Activated CD8-positive, alpha-beta T cell treated with anti-CD3 and anti-CD28 coated beads, Interleukin-2, amount 10 ng/mL, durations not matched to agents 7 days and 5 days (primary cell): ENCODE measurements at places on chromosomes 2 and 18. TPM values are rescaled to one million over a fixed set of nuclear protein-coding genes. Genes with fewer than 3 reads are reported as not detected.

FOXI3 gene
- total RNA-seq, result not detected

COL6A3 gene
- 0.10 TPM for total RNA-seq

SPEG gene
- total RNA-seq, result 11.6 TPM

LIMS4 gene
- total RNA-seq, result 0.78 TPM

KLHL14 gene
- total RNA-seq, result not detected

ALPI gene
- not detected for total RNA-seq

UGT1A5 gene
- total RNA-seq, result not detected

DNA sequence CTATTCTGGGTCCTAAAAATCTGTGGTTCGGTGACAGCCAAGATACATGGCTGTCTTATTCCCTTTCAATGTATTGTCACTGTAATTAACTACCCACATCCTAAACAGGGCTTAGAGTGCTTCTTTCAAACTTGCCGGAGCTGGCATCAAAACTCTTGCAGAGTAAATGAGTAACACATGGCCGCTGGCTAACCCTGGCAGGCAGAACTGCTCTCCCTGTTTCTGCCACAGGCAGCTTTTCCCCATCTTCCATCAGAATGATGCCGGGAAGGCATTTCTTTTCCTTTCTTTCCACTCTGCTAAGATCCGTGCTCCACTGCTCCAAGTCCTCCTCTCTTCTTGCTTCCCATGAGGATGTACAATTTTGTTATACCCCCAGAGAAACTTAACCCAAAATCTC is 54.8 kb upstream of the PTPRM start:
- H3K4me1 ChIP-seq, result no peaks in the 10 kb centered on the region
- no peak overlapping the region for H3K4me3 ChIP-seq
- no peak for DNase-seq
- no peaks in the 10 kb centered on the region for H3K27me3 ChIP-seq
- H3K36me3 ChIP-seq, result no peaks in the 10 kb centered on the region

DNA sequence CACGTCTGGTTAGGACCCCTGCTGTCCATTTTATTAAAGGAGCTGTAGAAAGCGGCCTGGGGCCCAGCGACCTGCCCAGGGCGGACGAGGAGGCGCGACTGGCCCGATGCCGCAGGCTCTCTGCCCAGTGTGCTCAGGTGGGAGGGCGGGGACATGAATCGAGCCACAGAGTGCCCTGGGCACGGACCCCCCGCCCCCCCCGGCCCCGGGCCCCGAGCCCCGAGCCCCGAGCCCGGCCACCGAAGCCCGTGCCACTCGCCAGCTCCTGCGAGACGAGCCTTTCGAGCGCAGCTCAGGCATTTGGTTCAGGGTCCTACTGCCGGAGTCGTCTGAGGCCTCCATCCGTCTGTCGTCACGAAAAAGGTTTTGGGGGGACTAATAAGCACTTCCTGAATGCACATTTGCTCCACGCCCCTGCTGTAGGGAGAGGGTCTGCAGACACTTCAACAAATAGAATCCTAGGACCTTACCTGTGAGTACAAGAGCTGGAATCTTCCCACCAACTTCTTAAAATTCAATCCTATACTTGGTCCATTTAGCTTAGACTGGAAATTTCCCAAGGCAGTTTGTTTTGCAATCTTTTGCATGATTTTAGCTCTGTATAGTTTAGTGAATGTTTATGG is 602 bp upstream of the ADAM17 start:
- H3K27me3 ChIP-seq, result no peaks in the 10 kb centered on the region
- peak overlapping the region; percentile 98 for H3K27ac ChIP-seq
- H3K4me3 ChIP-seq, result peak overlapping the region; percentile 99
- DNase-seq, result peak; percentile 54
- peaks cover 58% of the 10 kb centered on the region for H3K4me1 ChIP-seq

- no peak overlapping the region for H3K4me3 ChIP-seq
- H3K27ac ChIP-seq, result no peak overlapping the region
- H3K27me3 ChIP-seq, result no peaks in the 10 kb centered on the region
- no peak for DNase-seq
Measured at GRCh38 chr2:189659734-189660133, 1.5 kb upstream of the ASNSD1 start.

DNA sequence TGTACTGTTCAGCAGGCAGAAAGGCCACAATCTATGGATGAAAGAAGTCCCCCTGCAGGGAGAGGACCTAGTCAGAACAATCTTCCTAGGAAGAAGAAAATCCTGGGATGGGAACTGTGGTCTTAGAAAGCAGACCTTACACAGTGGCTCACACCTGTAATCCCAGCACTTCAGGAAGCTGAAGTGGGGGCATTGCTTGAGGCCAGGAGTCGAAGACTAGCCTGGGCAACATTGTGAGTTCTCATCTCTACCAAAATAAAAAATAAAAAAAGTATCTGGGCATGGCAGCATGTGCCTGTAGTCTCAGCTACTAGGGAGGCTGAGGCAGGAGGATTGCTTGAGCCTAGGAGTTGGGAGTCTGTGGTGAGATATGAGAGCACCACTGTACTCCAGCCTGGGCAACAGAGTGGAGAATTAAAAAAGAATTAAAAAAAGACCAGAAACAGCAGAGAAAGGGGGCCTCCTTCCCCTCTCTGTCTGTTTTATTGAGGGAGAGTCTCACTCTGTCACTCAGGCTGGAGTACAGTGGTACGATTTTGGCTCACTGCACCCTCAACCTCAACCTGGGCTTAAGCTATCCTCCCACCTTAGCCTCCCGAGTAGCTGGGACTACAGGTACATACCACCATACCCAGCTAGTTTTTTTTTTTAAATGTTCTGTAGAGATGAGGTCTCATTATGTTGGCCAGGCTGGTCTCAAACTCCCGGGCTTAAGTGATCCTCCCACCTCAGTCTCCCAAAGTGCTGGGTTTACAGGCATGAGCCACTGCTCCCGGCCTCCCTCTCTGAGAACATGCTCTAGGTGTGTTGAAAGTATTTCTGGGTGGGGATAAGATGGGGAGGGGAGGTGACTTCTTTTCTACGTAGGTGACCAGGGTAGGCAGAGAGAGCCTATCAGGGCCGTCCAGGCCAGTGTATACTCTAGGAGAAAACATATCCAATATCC is 7.4 kb downstream of the RHOB start:
- DNase-seq, result no peak
- H3K36me3 ChIP-seq, result no peaks in the 10 kb centered on the region
- no peak overlapping the region for H3K4me3 ChIP-seq
- no peaks in the 10 kb centered on the region for H3K4me1 ChIP-seq

DNA sequence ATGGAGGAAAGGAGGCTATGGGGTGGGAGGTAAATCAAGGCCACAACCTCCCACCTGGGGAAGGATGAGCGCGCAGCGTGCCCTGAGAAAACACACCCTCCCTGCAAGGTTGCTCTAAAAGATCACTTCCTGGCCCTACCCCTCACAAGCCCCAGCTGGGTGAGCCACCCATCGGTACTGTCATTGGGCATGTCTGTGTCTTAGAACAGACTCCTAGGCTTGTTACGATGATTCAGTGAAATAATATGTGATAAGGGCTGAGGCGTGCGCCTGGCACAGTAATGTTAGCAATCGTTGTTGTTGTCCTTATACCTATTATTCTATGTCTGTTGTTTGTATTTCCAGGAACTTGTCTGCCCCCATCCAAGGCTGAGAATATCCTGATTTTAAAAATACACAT is 175.1 kb downstream of the ZFP36L2 start:
- no peak overlapping the region for H3K27ac ChIP-seq
- H3K4me3 ChIP-seq, result no peak overlapping the region
- H3K27me3 ChIP-seq, result peaks cover 27% of the 10 kb centered on the region
- H3K36me3 ChIP-seq, result no peaks in the 10 kb centered on the region
- H3K4me1 ChIP-seq, result peaks cover 40% of the 10 kb centered on the region
- DNase-seq, result peak; percentile 42

- no peak for DNase-seq
- H3K27me3 ChIP-seq, result no peaks in the 10 kb centered on the region
- H3K4me1 ChIP-seq, result no peaks in the 10 kb centered on the region
Measured at GRCh38 chr2:150138587-150138986, 348.9 kb downstream of the RND3 start.

- no peak for DNase-seq
- no peaks in the 10 kb centered on the region for H3K36me3 ChIP-seq
- no peak overlapping the region for H3K27ac ChIP-seq
- H3K27me3 ChIP-seq, result peaks cover 10% of the 10 kb centered on the region
Measured at GRCh38 chr2:202185156-202185555, 53.2 kb downstream of the SUMO1 start.

GRCh38 chr18:47582093-47582492 is 330.6 kb upstream of the SKOR2 start:
- no peaks in the 10 kb centered on the region for H3K4me1 ChIP-seq
- no peak overlapping the region for H3K27ac ChIP-seq
- H3K36me3 ChIP-seq, result no peaks in the 10 kb centered on the region
- H3K27me3 ChIP-seq, result peaks cover 3% of the 10 kb centered on the region

GRCh38 chr2:143629340-143629739 is 500.1 kb downstream of the ARHGAP15 start:
- H3K4me3 ChIP-seq, result no peak overlapping the region
- DNase-seq, result no peak
- no peak overlapping the region for H3K27ac ChIP-seq
- H3K36me3 ChIP-seq, result peaks cover 74% of the 10 kb centered on the region
- H3K27me3 ChIP-seq, result no peaks in the 10 kb centered on the region

DNA sequence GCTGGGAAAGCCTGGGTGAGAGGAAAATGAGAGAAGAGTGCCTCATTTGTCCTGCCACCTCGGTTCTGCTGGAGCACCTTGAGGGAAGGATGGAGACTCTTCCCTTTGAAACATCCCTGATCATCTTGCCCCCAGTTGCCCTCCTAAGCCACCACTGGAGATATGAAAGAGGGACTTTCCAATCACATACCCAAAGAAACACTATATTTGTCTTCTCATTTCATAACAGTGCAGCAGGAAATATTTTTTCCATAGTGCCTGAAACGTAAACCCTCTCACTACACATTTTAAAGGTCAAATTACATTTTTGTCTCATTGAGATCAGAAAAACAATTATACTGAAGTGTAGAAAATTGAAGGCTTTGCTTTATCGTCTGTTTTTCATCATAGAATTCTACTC is 63.3 kb downstream of the KCTD18 start:
- H3K36me3 ChIP-seq, result peaks cover 20% of the 10 kb centered on the region
- H3K4me1 ChIP-seq, result no peaks in the 10 kb centered on the region
- no peak overlapping the region for H3K4me3 ChIP-seq
- DNase-seq, result no peak
- H3K27ac ChIP-seq, result no peak overlapping the region

DNA sequence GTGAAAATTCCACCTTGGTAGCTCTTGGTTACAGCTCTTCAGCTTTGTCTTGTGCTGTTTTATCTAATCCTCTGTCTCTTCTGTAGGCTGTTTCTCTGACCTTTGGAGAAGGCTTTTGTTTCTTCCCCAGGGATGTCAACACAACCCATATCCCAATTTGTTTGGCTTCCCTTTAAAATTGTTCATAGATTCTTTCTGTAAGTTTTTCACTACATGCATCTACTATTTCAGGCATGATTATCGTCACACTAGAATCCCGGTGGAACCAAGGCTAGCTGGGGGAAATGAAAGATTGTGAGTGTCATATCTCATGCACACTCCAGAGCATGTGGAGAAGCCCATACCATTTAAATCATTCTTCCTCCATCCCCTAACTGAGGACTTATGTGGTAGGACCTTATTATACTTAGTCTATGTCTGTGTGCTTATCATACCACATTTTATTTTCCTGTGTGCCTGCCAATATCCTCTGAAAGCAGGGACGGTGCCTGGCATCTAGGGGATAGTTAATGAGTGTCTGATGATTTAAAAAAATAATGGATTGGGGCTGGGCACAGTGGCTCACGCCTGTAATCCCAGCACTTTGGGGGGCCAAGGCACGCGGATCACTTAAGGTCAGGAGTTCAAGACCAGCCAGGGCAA is 59.9 kb downstream of the CRIM1 start:
- H3K36me3 ChIP-seq, result no peaks in the 10 kb centered on the region
- no peaks in the 10 kb centered on the region for H3K4me1 ChIP-seq
- H3K27ac ChIP-seq, result no peak overlapping the region
- no peak for DNase-seq

DNA sequence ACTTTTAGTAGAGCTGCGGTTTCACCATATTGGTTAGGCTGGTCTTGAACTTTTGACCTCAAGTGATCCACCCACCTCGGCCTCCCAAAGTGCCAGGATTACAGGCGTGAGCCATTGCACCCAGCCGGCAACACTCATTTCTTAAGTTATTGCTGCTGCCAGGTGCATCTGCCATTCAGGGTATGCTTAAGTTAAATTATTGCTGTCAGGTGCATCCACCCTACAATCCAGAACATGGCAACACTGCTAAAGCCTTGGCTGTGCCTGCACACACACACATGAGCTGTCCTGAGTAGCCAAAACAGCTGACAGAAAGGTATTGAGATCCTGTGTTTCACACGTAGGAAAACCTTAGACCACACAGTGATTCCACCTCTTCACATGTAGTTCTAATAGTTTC is 148.2 kb downstream of the FAM161A start:
- no peak for DNase-seq
- H3K27ac ChIP-seq, result no peak overlapping the region
- peaks cover 2% of the 10 kb centered on the region for H3K27me3 ChIP-seq
- H3K4me3 ChIP-seq, result no peak overlapping the region
- H3K4me1 ChIP-seq, result no peaks in the 10 kb centered on the region

DNA sequence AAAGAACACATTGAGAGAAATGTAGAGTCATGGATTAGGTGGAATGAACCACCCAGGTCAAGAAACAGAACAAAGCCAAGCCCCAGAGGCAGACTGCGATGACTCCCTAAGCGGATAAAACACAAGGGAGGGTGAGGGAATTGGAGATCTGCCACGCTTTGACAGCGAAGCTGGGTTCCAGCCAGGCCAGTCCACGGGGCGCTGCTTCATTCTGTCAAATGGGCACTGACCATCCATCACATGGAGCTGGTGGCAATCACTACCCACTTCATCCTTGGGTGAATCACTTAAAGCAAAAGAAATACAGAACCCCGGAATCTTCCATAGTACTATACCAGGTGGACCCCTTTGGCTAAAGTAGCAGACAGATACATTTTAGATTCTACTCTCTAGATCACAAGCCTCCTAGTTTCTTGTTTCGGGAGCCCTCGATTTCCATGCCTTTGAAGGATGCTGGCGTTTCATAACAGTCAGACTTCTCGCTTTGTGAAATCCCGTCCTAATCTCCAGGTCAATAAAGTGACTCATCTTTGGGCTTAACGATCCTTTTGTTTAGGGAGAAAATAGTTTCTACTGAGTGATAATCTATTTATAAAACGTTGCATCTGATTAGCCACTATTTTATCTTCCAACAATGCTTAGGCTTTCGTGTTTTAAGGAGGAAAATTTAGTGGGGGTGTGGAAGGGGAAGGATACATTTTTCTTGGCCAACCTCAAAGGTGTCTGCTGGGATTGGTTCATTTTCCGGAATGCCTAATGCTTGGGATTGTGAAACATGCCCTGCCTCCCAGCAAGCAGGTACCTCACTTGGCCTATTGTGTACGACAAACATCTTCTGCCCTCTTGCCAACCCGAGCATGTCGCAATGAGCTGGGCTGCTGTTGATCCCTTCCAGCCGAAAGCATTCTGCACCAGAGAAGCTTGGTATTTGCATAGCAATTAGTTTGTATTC is 44.1 kb upstream of the HDAC4 start:
- no peak overlapping the region for H3K27ac ChIP-seq
- H3K4me1 ChIP-seq, result peaks cover 15% of the 10 kb centered on the region
- H3K36me3 ChIP-seq, result no peaks in the 10 kb centered on the region
- peak; percentile 14 for DNase-seq

DNA sequence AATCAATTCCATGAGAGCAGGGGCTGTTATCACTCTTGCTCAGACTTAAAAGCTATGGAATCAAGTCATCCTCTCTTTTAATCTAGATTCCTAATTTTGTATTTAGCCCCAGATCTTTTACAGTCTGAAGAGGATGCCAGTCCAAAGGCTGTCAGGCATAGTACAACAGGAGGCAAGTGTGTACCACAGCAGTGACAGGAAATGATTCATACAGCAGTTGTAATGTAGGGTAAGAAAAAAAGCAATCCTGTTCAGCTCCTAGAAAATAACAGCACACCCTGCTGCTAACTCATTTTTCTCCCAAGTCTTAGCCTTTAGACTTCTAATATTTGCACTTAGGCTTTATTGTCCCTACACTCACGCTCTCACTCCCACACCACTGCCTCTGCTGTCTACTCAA is 127.8 kb upstream of the SYT4 start:
- no peak overlapping the region for H3K27ac ChIP-seq
- H3K27me3 ChIP-seq, result no peaks in the 10 kb centered on the region
